ENCODE measurements at places on chromosomes 7 and 10.

DNA sequence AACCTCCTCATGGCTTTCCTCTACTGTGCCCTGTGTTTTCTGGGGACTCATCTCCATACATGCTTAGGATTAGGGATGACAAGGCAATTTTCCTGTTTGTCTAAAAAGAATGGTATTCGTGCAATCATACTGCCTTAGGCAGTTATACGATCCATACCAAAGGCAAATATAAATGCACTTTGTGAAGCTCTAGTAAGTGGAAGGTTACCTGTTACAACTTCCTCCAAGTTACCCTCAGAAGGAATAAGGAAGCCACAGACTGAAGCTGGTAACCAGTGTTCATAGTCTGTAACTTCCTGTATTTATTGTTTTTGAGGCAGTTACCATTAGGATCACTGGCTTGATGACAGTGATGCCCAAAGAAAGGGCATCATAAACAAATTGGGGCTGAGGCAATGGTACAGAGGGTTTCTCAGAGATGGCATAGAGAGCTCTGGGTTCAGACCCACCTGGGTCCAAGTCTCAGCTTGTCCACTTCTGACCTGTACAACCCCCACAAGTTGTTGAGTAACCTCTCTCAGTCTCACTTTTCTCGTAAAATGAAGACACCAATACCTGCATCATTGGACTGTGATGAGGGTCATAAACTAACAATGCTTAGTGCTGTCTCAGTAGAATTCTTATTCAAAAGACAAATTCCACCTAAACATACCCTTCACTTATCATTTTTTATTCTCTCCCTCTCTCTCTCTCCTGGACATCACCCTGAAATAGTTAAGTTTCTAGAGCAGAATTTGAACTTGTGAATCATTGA, 138.2 kb downstream of the ELMO1 start:
- no peak for DNase-seq

DNA sequence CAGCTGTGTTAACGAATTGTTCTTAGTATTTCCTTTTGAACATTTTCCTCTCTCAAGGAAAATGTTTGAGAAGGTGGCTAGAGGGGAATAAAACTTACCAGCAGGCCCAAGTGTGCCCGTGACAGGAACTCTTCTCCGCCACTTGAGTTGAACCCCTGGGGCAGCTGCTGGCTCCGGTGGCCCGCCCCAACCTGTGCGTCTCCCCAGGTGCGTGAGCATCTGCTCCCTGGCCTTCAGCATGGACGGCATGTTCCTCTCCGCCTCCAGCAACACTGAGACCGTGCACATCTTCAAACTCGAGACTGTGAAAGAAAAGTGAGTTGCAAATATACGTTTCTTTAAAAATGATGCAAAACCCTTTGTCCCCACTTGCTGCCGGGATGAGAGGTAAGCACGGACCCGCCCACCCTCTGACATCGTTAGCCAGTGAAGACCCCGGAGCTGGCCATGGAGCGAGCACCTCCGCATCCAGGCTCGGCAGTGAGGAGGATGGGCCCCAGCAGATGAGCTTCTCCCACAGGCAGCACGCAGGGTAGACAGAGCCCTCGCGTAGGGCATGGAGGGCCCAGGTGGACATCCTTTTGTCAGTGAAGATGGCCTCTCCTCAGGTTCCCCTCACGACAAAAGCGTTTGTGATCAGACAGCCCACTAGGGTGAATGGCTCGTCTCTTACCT, 35.7 kb downstream of the WIPI2 start:
- DNase-seq: no peak

DNA sequence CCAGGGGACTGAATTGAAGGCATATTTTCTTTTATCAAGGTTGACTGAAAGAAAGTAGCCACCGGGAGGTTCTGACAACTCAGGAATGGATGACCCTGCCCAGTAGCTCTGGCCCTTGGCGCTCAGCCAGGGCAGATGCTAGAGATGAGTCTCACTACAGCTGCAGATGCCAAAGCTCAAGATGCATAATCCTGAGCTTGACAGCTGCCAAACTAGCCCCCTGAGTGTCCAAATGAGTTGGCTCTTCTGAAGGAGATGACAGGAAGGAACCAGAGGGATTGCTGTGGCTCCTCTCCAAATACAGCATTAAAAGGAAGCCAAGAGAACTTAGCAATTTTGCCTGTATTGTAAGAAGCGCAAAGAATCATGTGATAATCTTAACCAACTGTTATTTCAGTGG, 78.4 kb downstream of the NXPH1 start:
- DNase-seq: no peak

GRCh38 chr10:78868048-78868447, 200.7 kb upstream of the ZMIZ1 start:
- DNase-seq: no peak

- no peak for DNase-seq
Observed at GRCh38 chr10:96288151-96288621, 16.0 kb upstream of the DNTT start.

GRCh38 chr10:11242443-11243387, 225.0 kb downstream of the CELF2 start:
- DNase-seq: no peak

DNA sequence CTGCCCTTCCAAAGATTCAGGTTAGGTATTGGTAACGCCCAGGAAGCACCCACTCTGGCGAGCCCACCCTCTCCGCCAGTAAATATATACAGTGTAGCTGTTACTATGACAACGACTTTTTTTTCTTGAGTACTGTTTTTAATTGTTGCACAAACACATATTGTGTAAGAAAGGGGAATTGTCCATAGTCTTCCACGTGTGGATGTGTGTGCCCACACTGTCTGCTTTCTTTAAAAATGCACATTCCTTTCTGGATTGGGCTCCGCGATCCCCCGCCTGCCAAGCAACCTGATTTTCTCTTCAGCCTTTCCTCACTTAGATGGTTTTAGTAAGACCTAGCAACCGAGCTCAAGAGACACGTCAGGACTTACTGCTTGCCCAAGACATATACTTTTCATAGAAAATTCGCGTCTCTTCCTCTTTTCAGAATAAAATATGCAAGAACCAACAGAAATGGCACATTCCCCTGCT, 247.8 kb downstream of the EBF3 start:
- DNase-seq: no peak
